NCI-H460 (cell line): ENCODE measurements at places on chromosomes 1 and 21. TPM values are rescaled to one million over a fixed set of nuclear protein-coding genes. Genes with fewer than 3 reads are reported as not detected.

The CRYAA gene
- not detected in 2 replicates for total RNA-seq

- DNase-seq: no peak
Observed at GRCh38 chr21:20642681-20643080, 355.5 kb upstream of the NCAM2 start.

- no peak for DNase-seq
Observed at GRCh38 chr21:42389449-42389835, 6.4 kb downstream of the TMPRSS3 start.

The S100A3 gene
- total RNA-seq: 1.1 and 3.4 TPM in 2 replicates

DNA sequence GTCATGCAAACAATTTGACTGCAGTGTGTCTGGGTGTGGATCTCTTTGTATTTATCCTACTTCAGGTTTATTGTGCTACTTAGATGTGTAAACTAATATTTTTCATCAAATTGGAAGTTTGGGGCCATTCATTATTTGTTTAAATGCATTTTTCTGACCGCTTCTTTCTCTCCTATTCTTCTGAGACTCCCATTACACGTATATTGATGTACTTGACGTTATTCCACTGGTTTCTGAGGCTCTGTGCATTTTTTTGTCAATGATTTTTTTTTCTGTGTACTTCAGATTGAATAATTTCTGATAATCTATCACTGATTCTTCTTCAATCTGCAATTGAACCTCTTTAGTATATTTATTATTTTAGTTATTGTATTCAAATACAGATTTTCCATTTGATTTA is 276.8 kb downstream of the RYR2 start:
- DNase-seq: no peak

The FRRS1 gene
- total RNA-seq: 8.7 and 9.3 TPM in 2 replicates

The NCF2 gene
- 0.17 and 0.29 TPM in 2 replicates for total RNA-seq

DNA sequence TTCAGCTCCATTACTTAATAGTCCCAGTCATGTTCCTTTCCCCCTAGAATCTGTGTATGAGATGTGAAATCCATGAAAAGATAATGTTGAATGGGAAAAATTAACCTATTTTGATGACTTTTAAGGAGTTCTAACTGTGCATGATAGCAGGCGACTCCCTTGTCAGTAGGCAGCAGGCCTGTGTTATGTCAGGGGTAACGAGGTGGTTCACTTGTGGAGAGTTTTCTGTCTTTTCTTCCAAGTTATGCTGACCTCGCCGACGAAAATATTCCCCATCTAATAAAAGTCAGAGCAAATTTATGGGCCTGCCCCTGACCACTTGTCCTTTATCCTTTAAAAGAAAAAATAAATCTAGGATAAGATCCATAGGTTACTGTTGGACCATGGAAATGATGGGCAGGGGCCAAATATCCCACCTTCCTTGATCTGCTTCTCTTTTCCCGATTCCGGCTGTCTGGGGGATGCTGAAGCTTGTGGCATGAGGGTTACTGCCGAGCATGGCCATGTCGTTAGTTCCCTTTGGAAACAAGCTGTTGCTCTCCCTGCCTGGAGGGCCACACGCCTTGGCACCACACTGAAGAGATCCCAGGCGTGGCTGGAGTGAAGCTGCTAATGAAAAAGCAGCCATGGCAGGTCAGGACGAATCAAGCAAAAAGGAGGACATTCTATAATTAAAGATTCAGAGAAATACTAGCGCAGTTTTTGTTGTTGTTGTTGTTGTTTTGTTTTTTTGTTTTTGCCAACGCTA is 93.8 kb downstream of the ROR1 start:
- no peak for DNase-seq

DNA sequence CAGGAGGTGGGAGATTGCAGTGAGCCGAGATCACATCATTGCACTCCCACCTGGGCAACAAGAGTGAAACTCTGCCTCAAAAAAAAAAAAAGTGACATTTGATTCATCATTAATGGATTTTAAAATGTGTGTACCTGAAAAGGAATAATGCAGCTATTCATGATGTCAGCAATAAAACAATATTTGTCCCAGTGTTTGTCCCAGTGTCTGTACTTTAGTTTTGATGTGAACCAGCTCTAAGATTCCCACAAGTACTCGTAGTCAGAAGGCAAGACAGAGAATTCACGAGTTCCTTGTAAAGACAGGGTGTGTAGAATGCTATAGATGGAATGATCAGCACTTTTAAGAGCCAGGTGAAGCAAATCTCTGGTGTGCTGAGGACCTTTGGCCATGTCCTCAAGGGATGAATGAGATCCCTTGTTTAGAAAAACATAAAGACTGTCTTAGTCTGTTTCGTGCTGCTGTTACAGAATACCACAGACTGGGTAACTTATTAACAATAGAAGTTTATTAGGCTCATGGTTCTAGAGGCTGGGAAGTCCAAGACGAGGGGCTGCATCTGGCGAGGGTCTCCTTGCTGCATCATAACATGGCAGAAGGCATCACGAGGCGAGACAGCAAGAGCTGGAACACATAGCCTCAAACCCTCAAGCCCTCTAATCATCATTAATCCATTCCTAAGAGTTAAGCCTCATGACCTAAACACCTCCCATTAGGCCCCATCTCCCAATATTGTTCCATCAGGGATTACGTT is 12.0 kb upstream of the TMPRSS2 start:
- no peak for DNase-seq

The MROH9 gene
- total RNA-seq: not detected in 2 replicates

The ADAMTSL4 gene
- total RNA-seq: 5.7 and 5.8 TPM in 2 replicates

DNA sequence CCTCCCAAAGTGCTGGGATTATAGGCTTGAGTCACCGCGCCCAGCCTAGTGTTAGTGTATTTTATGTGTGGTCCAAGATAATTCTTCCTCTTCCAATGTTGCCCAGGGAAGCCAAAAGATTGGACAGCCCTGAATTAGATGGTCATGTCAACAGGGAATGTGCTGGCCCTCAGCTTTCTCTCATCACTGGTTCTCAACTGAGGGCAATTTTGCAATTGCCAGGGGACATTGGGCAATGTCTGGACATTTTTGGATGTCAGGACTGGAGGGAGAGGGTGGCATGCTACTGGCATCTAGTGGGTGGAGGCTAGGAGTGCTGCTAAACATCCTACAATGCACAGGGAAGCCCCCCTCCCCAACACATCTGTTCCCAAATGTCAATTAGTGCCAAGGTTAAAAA is 95.0 kb downstream of the LAMC2 start:
- DNase-seq: peak; percentile 92

The RAB7B gene
- total RNA-seq: not detected in 2 replicates
